Lung (tissue), 17 donors: ENCODE measurements at places on chromosomes 11 and 22. TPM values are rescaled to one million over a fixed set of nuclear protein-coding genes. Genes with fewer than 3 reads are reported as not detected.

Gene INSC
- 0.91 TPM for total RNA-seq

DNA sequence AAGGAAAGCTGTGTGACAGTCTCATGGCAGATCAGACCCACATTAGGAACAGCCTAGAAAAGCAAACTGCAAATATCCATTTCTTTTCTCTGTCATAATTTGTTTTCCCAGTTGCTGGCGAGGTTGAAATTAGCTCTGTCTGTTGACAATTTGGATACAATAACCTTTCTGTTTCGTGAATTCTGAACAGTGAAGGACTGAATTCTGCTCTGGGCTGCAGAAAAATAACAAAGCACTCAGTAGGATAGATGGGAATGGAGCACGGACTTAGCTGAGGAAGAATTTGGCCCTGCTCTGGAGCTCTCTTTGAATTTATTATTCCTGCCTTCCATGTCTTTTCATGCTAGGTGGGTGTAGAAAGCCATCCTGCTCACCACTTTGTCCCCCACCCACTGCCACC lies 140.3 kb downstream of the RRAS2 start:
- DNase-seq = no peak

- DNase-seq = no peak
These were observed 51.9 kb upstream of the EIF3D start for GRCh38 chr22:36580846-36581245.

- DNase-seq = no peak
These were observed 14.8 kb upstream of the RBM4B start for GRCh38 chr11:66692446-66692845.

DNA sequence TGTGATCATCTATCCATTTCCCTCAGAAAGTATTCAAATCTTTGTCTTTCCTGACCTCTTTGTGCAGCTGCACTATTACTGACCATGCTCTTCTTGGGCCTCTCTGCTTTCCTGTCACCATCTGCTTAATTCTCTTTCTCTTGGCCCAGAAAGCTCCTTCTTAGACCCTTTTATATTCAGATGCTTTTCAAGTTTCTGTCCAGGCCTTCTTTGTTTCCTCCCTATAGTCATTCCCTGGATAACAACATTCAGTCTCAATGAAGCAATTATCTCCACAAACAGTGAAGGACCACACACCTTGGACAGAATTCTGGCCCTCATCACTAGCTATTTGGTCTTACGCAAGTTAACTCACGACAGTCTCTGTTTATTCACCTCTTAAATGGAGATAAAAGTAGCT lies 89.7 kb downstream of the LARGE2 start:
- no peak for DNase-seq

GRCh38 chr11:22666688-22667439 lies 453 bp downstream of the GAS2 start:
- DNase-seq = peak; percentile 71

DNA sequence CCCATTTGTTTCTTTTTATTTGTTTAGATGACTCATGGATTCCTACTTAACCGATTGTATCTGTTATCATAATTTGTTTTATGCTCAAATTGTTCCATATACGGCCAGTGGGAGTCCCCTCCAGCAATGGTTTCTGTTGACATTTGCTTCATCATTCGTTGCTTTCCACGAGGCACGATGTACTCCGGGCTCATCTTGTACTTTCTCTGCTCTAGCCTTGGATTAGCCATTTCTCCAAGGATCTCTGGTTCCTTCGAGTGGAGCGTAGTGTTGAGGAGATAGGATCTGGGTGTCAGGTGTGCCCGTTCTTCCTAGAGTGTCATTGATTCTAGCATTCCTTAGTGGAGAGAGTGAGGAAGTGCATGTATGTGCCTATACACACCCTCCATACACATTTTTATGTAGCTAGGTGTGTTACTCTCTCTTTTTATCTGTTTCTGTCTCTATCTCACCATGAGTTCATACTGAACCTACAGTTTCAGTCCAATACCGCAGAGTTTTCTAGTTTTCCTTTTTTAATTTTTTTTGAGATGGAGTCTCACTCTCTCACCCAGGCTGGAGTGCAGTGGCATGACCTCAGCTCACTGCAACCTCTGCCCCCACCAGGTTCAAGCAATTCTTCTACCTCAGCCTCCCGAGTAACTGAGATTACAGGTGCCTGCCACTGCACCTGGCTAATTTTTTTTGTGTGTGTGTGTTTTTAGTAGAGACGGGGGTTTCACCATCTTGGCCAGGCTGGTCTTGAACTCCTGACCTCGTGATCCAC lies 31.4 kb downstream of the TECTA start:
- DNase-seq = no peak

DNA sequence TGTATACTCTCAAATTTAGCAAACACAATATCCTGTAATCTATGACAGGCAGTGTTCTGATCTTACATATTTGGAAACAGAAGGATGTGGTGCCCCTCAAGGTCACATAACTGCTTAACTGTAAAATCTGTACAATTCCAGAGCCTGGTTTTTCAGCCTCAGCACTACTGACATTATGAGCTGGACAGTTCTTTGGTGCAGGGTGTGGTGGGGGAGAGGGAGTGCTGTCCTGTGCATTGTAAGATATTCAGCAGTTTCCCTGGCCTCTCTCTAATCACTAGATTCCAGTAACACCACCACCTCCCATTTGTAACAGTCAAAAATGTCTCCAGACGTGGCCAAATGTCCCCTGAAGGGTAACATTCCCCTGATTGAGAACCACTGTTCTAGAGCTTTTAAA lies 1.8 kb upstream of the OR5B21 start:
- no peak for DNase-seq
